ENCODE measurements at places on chromosomes 16 and 17.

GRCh38 chr17:36085765-36086164 is 4.2 kb downstream of the CCL3 start:
- DNase-seq: no peak

DNA sequence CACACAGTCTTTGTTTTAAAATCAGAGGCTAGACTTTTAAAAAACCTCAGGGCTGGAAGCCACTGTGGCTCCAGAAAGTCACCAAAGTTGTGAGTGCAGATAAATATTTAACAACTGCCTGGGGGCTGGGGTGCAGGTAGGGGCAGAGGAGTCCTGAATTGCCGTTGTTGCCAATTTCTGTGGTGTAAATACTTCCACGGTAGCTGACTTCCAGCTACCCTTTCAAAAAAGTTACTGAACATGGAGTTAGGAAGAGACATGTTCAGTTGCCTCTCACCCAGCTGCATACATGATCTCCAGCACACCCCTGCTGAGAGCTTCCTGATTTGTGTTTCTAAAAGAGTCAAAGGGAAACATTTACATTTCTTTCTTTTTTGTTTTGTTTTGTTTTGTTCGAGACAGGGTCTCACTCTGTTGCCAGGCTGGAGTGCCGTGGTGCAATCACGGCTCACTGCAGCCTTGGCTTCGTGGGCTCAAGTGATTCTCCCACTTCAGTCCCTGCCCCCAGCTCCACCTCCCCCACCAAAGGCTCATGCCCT is 58.7 kb downstream of the PLXDC1 start:
- no peak for DNase-seq

GRCh38 chr17:16915752-16916556 is 56.0 kb downstream of the TNFRSF13B start:
- DNase-seq: no peak

DNA sequence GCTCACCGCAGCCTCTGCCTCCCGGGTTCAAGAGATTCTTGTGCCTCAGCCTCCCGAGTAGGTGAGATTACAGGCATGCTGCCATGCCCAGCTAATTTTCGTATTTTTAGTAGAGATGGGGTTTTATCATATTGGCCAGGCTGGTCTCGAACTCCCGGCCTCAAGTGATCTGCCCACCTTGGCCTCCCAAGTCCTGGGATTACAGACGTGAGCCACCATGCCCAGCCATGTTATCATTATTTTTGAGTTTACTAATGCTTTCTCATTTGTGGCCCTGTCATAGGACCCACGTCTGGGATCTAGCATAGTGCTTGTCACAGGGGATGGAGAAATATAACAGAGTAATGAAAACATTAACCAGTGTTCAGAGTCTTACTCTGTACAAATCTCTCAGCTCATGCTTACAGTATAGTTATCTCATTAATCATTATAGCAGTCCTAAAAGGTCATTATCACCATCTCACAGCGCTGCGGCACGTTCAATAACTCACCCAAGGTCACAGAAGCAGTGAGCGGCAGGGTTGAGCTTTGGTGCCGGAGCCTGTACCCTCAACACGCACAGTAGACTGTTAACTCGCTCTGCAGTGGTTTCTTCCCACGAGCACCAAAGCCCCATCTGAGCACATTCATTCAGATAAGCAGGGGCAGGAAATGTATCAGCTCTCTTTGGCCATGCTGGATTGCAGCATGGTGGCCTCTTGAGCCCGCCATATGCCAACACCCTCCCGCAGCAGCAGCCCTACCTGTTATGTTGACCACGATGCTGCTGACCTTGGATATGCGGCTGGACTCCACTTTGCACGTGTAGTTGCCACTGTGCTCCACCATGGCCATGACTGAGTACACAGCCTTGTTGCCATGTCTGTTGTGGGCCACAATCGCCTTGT is 21.4 kb downstream of the PECAM1 start:
- DNase-seq: no peak

DNA sequence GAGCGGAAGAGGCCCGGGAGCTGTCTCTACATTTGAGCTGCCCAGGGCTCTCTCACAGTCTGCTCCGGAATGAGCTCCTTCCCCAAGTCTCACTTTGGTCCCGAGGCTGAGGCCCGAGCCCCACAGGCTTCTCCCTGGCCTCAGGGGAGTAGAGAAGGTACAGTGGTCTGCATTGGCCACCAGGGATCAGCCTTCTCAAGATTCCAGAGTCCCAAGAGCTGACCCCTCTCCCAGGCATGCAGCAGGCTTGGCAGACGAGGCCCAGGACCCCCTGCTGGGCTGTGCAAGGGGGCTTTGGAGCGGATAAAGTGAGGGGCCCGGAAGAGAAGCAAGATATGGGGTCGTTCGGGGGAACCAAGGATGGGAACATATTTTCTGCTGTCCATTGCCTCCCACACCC is 3.1 kb downstream of the PRSS27 start:
- DNase-seq: no peak

- no peak for DNase-seq
These were observed 547 bp downstream of the VMP1 start for GRCh38 chr17:59707971-59708430.

GRCh38 chr17:67663457-67663856 is 54.3 kb upstream of the NOL11 start:
- DNase-seq: no peak

DNA sequence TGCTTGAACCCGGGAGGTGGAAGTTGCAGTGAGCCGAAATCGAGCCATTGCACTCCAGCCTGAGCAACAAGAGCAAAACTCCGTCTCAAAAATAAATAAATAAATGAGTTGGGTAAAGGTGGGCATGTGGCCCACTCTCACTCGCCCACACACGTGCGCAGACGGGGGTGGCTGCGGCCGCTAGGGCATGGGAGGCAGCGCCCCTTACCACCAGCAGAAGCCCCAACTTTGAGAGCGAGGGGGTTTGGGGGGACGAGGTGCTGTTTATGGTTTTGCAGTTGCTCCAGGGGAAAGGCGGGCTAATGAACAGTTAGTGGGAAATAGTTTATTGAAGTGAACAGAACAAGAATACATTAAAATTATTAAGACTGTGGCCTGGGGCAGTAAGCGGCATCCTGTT is 14.9 kb upstream of the RBFOX3 start:
- DNase-seq: no peak

Measured in NCI-H446 treated with DMSO at 0.1 percent for 48 hours (cell line).